ENCODE measurements at places on chromosomes 16 and 17. TPM values are rescaled to one million over a fixed set of nuclear protein-coding genes. Genes with fewer than 3 reads are reported as not detected.

DNA sequence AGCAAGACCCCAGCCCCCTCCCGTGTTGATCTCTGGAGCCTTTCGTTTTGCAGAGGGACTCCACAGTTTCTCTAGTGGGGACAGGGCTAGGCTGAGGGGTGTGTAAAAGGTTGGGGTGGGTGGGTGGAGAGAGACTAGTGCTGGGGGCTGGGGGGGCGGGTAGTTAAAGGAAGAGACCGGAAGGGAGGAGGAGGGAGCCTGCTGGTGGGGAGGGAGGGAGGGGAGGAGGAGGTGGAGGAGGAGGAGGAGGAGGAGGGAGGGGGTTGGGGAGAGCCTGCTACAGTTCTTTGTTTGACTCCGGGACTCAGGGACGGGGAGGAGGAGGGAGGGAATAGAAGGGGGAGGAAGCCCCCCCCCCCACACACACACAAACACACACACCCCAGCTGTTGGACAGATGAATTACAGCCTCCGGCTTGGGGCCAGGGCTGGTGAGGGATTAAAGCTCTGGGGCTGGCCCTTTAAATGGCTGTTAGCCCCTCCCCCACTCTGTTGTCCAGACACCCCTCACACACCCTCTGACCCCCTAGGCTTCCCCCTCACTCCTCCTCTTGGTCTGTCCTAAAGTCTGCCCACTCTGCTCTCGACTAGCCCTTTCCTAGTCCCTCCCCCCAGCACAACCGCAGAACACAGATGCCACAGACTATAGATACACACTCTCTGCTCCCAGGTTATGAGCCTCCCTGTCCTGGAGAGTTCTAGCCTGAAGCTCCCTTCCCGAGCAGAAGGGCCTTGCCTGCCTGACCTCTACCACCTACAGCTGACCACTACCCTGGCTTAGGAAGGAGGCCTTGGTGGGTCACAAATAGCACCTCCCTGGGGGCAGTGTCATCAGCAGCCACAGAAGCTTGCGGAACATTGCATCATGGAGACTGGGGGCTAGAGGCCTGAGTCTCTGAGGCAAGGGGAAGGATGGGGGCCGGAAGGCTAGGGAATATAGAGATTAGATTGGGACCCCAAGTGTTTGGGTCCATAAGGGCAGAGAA is 4.4 kb downstream of the KDM6B start:
- no peaks in the 10 kb centered on the region for H3K36me3 ChIP-seq
- DNase-seq: no peak
- H3K27me3 ChIP-seq: no peaks in the 10 kb centered on the region
- peak overlapping the region; percentile 100 for H3K27ac ChIP-seq
- no peak overlapping the region for H3K4me3 ChIP-seq

GRCh38 chr16:86726340-86726739 is 148.0 kb downstream of the FOXL1 start:
- no peaks in the 10 kb centered on the region for H3K36me3 ChIP-seq
- no peaks in the 10 kb centered on the region for H3K4me1 ChIP-seq

DNA sequence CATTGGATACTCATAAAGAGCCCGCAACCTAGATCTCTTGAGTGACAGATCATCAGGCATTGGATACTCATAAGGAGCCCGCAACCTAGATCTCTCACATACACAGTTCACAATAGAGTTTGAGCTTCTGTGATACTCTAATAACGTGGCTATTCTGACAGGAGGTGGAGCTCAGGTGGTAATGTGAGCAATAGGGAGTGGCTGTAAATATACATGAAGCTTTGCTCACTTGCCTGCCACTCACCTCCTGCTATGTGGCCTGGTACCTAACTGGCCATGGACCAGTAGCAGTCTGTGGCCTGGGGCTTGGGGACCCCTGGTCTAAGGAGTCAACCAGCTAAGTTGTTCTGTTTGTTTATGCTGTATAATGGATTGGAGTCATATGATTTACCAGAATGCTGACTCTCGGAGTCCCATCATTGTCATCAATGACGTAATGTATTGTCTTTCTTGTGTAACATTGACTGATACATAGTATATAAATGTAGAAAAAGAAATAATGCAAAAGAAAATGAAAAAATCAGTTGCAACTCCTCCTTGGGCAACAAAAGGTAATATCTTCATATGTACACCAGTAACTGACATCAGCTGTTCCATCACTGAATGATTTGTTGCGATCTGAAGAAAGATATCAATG is 17.5 kb downstream of the ABCA9 start:
- no peak for DNase-seq
- no peak overlapping the region for H3K4me3 ChIP-seq
- no peak overlapping the region for H3K27ac ChIP-seq
- H3K4me1 ChIP-seq: no peaks in the 10 kb centered on the region
- no peaks in the 10 kb centered on the region for H3K27me3 ChIP-seq

DNA sequence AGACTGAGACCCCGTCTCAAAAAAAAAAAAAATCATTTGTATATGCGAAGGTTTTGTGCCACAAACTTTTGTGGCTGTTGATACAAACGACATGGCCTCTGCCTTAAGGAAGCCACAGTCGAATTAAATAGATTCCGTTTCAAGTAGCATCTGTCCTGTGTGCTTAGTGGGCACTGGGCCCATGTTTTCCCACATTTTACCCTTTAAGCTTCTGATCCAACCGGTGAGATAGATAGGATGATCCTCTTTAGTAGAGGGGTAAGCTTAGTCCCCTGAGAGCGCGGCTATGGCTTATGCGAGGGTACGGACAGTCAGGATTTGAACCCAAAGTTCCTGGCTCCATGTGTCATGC is 776 bp upstream of the TMEM219 start:
- H3K27ac ChIP-seq: peak overlapping the region; percentile 93
- no peaks in the 10 kb centered on the region for H3K36me3 ChIP-seq
- no peaks in the 10 kb centered on the region for H3K27me3 ChIP-seq
- H3K4me3 ChIP-seq: peak overlapping the region; percentile 66
- no peak for DNase-seq
- H3K4me1 ChIP-seq: peaks cover 18% of the 10 kb centered on the region

- H3K27me3 ChIP-seq: no peaks in the 10 kb centered on the region
- no peak overlapping the region for H3K4me3 ChIP-seq
- no peaks in the 10 kb centered on the region for H3K36me3 ChIP-seq
- no peak overlapping the region for H3K27ac ChIP-seq
- no peak for DNase-seq
Measured at GRCh38 chr17:73690676-73691075, 46.4 kb upstream of the SDK2 start.

DNA sequence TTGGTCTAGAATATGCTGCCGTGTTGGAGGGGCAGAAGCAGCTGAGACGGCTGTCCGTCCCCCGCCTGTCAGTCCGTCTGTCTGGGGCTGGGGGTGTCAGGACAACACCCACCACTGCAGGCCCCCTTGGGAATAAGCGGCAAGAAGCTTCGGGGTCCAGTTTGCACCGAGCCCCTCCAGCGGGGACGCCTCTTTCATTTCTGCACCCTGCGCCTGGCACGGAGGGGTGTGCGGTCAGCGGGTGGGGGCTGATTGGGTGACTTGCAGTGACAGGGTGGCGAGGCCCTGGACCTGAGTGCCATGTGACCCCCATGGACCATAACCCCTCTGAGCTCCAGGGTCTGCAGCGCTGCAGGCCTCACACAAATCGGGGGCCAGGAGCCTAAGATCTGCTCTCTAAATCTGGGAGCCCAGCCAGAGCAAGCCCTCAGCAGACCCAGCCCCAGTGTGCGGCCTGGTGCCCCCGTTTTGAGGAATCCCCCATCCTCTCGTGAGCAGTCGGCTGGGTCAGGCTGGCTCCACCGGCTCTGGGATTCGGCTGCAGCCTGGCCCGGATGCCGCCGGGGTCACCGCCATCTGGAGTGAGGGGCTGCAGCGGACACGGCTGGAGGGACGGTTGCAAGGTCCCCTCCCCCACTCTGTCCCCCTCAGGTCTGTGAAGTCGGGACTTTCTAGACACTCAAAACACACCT is 8.3 kb downstream of the CBFA2T3 start:
- H3K4me1 ChIP-seq: no peaks in the 10 kb centered on the region
- no peaks in the 10 kb centered on the region for H3K36me3 ChIP-seq
- no peak for DNase-seq
- H3K4me3 ChIP-seq: no peak overlapping the region
- peaks cover 9% of the 10 kb centered on the region for H3K27me3 ChIP-seq

DNA sequence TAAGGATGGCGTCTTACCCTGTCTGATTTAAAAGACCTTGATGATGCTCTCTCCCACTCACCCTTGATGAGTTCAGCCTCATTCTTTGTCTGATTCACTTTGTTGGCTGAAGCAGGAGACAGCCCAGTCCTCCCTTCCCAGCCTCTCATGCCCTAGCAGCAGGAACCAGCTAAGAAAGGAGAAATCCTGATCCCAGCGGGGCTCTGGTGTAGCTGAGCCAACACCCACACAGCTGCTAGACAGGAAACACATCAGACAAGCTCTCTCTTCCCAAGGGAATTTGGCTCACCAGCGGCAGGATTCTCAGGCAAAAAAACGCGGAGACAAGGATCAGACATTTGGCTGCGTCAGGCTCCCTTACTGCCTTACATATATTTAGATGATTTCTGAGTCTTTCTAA is 211.5 kb downstream of the CDH11 start:
- no peaks in the 10 kb centered on the region for H3K27me3 ChIP-seq
- peaks cover 15% of the 10 kb centered on the region for H3K4me1 ChIP-seq
- peak overlapping the region; percentile 31 for H3K27ac ChIP-seq
- no peaks in the 10 kb centered on the region for H3K36me3 ChIP-seq
- peak; percentile 62 for DNase-seq

DNA sequence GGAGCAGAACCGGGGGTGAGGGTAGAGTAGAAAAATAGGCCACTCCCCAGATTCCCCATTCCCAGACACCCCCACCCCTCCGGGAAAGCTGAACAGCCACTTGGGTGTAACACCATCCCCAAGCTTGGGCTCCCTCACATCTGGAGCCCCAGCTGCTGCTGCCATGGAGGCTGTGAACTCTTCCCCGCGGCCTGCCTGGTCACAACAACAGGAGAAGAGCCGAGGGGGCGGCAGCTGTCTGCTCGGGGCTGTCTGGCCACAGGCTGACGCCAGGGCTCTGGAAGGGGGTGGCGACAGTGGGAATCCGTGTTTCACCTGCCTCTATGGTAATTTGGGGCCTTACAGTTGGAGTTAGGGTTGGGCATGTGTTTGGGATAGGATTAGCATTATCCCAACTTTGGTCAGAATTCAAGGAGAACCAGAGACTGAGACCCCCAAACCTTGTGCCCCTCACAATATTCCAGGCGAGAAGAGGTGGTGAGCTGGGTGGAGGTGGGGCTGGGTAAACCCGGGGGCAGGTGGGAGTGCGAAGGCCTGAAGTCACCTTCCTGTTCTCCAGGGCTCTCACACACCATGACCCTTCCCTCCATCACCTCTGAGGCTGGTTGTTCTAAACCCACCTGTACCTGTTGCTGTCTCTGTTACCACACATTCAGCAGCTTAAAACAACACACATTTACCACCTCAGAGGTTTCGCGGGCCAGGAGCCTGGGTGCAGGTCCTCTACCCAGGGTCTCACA is 29.7 kb upstream of the NXPH3 start:
- no peaks in the 10 kb centered on the region for H3K27me3 ChIP-seq
- H3K36me3 ChIP-seq: no peaks in the 10 kb centered on the region
- no peak overlapping the region for H3K4me3 ChIP-seq
- no peaks in the 10 kb centered on the region for H3K4me1 ChIP-seq
- H3K27ac ChIP-seq: no peak overlapping the region
- no peak for DNase-seq

GRCh38 chr17:51372345-51373004 is 112.1 kb downstream of the UTP18 start:
- H3K27ac ChIP-seq: no peak overlapping the region
- H3K4me1 ChIP-seq: no peaks in the 10 kb centered on the region
- H3K36me3 ChIP-seq: no peaks in the 10 kb centered on the region

GRCh38 chr17:76671912-76672262 is 28.3 kb upstream of the ST6GALNAC1 start:
- peaks cover 6% of the 10 kb centered on the region for H3K36me3 ChIP-seq
- H3K4me1 ChIP-seq: peaks cover 19% of the 10 kb centered on the region
- no peaks in the 10 kb centered on the region for H3K27me3 ChIP-seq
- peak overlapping the region; percentile 65 for H3K4me3 ChIP-seq
- peak overlapping the region; percentile 90 for H3K27ac ChIP-seq

DNA sequence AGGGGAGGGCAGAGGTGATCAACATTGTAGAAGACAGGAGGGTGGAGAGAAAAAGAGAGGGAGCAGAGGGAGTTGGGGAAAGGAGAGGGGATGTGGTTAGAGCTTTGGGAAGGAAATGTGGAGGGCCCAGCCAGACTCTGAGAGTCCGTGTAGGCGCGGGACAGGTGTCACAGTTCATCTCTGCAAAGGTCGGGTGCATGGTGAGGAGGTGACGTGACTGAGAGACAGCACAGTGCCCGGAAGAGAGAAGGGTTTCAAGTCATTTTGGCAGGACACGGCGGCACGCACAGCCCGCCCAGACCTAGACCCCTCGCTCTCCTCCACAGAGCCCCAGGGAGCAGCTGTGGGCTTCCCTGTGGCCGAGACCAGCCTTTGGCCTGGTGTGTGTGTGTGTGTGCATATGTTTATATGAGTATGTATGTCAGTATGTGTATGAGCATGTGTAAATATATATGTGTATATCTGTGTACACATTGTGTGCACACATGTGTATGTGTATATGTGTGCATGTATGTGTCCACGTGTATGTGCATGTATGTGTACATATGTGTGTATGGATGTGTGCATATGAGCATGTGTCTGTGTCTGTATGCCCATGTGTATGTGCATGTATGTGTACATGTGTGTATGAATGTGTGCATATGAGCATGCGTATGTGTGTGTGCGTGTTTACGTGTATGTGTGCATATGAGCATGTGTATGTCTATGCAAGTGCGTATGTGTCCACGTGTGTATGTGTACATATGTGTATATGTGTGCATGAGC is 104.6 kb downstream of the SEC14L1 start:
- no peaks in the 10 kb centered on the region for H3K36me3 ChIP-seq
- H3K4me1 ChIP-seq: no peaks in the 10 kb centered on the region
- DNase-seq: no peak
- H3K27ac ChIP-seq: no peak overlapping the region
- no peak overlapping the region for H3K4me3 ChIP-seq
- no peaks in the 10 kb centered on the region for H3K27me3 ChIP-seq

DNA sequence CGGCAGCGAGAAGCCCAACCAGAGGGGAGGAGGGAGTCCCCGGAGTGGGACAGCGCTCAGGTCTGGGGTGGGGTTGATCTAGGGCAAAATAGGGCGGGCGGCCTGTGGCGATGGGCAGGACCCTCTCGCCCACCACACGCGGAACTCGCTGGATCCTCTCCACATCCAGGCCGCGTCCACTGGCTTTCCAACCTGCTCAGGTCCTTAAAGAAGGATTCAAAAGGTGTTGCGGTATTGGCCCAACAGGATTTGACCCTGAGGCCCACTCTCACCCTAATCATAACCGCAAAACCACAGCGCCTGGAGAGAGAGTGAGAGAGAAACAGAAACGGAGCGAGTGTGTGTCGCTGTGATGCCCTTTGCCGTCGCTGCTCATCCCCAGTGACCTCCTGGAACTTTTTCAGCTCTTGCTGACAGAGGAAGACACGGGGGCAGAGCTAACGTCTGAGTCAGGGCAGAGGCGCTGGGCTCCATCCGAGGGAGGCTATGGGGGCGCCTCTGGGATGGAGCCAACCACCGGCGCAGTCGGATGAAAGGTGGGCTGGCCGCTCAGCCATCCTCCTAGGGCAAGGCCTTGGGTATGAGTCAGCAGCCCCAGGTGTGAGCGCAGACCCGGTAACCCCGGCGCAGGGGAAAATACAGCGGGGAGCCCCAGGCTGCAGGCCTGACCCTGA is 16.7 kb upstream of the OR1F1 start:
- H3K27me3 ChIP-seq: peaks cover 48% of the 10 kb centered on the region
- H3K4me1 ChIP-seq: no peaks in the 10 kb centered on the region
- H3K36me3 ChIP-seq: no peaks in the 10 kb centered on the region
- DNase-seq: no peak
- peak overlapping the region; percentile 27 for H3K4me3 ChIP-seq

KRTAP4-4 gene
- total RNA-seq: not detected

MT1X gene
- 287 TPM for total RNA-seq

SHISA9 gene
- 0.47 TPM for total RNA-seq

SLC6A2 gene
- not detected for total RNA-seq

TNFRSF17 gene
- not detected for total RNA-seq

ZG16B gene
- total RNA-seq: 0.79 TPM

FADS6 gene
- total RNA-seq: not detected

METTL16 gene
- 16.4 TPM for total RNA-seq

TMEM238L gene
- not detected for total RNA-seq

Data from right atrium auricular region (tissue), 2 donors.